T-cell (primary cell): ENCODE measurements at places on chromosomes 6 and 20. TPM values are rescaled to one million over a fixed set of nuclear protein-coding genes. Genes with fewer than 3 reads are reported as not detected.

GRCh38 chr20:47418069-47418757 lies 61.7 kb upstream of the ZMYND8 start:
- DNase-seq = no peak
- H3K27ac ChIP-seq = no peak overlapping the region
- H3K4me3 ChIP-seq = no peak overlapping the region
- no peaks in the 10 kb centered on the region for H3K4me1 ChIP-seq

PYGB gene
- 53.4 TPM for total RNA-seq

DNA sequence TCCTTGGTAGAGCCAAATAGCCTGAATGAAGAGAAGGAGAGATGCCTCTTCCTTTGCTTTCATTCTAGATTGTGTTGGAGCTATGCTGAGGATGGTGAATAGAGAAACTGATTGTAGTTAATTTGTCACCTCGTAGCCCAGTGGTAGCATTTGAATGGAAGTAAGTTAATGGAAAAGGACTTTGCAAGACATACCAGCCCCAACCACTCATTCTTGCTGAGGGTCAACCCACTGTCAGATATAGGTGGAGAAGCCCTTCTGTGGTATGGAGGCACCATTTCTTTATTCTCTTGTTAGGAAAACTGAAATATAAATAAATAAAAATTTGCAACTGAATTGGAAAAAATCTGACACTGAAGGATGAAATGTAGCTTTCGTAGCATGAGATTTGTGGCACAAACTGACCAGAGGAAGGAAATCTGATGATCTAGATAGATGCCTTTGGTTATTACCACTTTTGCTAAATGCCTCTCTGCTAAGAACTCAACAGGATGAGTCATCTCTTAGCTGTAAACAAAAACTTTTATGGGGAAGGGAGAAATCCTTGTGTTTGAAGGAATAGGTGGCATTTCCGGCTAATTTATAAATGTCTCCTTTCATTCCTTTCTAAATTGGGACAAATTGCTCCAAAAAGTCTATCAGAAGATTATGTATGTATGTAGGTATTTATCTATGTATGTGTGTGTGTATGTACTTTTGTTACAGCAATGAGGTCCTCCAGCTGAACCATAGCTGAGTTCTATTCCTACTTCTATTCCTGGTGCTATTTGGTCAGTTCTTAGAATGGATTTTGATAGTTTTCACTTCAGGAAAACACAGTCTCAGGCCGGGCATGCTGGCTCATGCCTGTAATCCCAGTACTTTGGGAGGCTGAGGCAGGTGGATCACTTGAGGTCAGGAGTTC lies 76.5 kb upstream of the SUPT3H start:
- H3K27me3 ChIP-seq = no peaks in the 10 kb centered on the region
- H3K36me3 ChIP-seq = no peaks in the 10 kb centered on the region
- H3K27ac ChIP-seq = no peak overlapping the region
- no peak for DNase-seq
- H3K4me3 ChIP-seq = no peak overlapping the region

DNA sequence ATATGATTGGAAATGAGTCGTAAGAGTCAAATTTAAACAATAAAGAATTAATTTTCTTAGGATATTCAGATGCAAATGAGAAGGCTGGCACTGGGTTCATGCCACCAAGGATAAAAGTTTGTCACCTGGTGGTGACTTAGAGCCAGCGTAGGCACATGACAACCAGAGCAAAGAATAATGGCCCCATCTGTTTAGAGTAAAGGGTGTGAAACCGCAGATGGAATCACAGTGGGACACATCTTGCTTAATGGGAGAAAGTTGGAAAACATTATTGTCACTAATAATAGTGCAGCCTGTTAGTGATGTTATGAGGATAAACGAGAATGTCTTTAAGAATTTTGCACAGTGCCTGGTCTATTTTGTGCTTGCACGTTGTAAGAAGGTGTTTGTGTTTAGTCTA lies 727.8 kb downstream of the QKI start:
- H3K27me3 ChIP-seq = no peaks in the 10 kb centered on the region
- H3K4me3 ChIP-seq = no peak overlapping the region
- H3K27ac ChIP-seq = no peak overlapping the region
- no peaks in the 10 kb centered on the region for H3K36me3 ChIP-seq
- H3K4me1 ChIP-seq = no peaks in the 10 kb centered on the region

- no peaks in the 10 kb centered on the region for H3K36me3 ChIP-seq
- H3K27ac ChIP-seq = no peak overlapping the region
- no peak for DNase-seq
- no peaks in the 10 kb centered on the region for H3K27me3 ChIP-seq
These were observed 50.8 kb upstream of the NRN1 start for GRCh38 chr6:6057442-6058053.

DNA sequence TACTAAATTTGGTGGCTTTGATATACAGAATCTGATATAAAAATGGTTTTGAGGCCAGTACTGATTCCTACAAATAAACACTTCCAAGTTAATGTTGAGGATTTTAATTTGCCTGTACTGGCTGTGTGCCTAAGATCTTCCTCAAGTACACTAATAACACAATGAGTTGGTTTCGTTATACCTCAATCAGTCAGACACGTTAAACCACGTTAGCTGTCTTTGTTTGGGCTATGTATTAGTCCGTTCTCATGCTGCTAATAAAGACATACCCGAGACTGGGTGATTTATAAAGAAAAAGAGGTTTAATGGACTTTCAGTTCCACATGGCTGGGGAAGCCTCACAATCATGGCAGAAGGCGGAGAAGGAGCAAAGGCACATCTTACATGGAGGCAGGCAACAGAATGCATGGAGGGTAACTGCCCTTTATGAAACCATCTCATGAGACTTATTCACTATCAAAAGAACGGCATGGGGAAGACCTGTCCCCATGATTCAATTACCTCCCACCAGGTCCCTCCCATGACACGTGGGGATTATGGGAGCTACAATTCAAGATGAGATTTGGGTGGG lies 46.2 kb downstream of the NT5E start:
- H3K27me3 ChIP-seq = no peaks in the 10 kb centered on the region
- no peaks in the 10 kb centered on the region for H3K4me1 ChIP-seq
- no peak overlapping the region for H3K27ac ChIP-seq
- DNase-seq = no peak

DNA sequence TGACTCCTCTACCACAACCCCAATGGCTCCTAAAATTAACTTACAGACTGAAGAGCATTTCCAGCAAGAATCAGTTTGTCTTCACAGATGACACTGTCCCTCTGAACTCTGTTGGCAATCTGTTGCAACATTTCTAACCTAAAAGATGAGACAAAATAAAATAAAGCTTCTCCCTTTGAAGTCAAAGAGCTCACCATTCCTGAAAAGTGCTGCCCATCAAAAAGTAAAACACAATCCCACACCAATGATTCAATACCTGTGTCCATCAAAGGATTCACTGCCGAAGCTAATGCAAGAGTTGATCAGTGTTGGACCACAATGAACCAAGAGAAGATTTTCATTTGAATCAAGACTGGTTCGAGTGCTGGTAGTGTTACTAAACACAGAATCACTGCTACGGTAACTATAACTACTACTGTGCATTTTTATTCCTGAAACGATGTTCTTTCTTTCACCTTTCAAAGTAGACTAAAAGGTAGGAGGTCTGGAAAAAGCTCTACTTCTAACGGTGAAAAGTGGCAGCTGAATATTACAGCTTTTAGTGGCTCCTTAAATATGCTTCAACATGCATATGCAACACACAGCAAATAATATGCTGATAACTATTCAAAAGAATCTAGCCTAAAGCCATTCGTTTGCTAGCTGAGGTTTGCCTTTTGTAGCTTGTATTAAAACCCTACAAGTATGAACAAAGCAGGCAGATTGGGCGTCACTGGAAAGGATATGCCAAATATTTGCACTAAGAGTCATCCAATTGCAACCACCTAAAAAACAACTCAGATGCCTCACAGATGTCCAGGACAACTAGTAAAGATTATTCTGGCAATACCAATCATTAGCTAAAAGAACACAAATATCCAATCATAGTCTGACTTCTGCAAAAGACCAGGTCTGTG lies at the start of gene DST:
Gene DST (minus strand): TSS at position 524 of the 896 bp plus-strand sequence.
- DNase-seq = no peak
- H3K4me3 ChIP-seq = no peak within 1 kb of the TSS
- no peaks in the 10 kb centered on the region for H3K27me3 ChIP-seq
- no peaks in the 10 kb centered on the region for H3K4me1 ChIP-seq
- no peaks in the 10 kb centered on the region for H3K36me3 ChIP-seq

DNA sequence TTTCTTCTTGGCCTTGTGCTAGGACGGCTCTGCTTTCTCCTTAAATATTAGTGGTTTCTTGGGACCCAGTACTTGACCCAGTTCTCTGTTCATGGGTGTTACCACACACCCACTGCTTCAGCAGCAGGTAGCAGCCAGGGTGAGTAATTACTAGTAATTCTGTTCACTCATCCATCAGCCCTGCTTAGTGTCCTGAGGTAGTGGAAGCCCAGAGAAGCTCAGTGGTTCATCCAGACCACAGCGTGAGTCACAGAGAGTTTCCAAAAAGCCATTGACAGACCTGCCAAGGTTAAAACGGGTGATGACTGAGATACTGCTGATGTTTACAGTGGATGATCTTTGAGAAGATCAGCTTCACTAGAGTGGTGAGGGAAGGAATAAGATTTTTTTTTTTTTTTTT lies 51.7 kb upstream of the HINT3 start:
- H3K27me3 ChIP-seq = no peaks in the 10 kb centered on the region
- no peak overlapping the region for H3K27ac ChIP-seq
- H3K36me3 ChIP-seq = peaks cover 9% of the 10 kb centered on the region
- DNase-seq = no peak
- H3K4me1 ChIP-seq = peaks cover 6% of the 10 kb centered on the region

PRDM13 gene
- not detected for total RNA-seq

- no peaks in the 10 kb centered on the region for H3K4me1 ChIP-seq
- no peaks in the 10 kb centered on the region for H3K27me3 ChIP-seq
- peaks cover 2% of the 10 kb centered on the region for H3K36me3 ChIP-seq
- H3K27ac ChIP-seq = no peak overlapping the region
These were observed 63.6 kb downstream of the SLC23A2 start for GRCh38 chr20:4937407-4938319.

DNA sequence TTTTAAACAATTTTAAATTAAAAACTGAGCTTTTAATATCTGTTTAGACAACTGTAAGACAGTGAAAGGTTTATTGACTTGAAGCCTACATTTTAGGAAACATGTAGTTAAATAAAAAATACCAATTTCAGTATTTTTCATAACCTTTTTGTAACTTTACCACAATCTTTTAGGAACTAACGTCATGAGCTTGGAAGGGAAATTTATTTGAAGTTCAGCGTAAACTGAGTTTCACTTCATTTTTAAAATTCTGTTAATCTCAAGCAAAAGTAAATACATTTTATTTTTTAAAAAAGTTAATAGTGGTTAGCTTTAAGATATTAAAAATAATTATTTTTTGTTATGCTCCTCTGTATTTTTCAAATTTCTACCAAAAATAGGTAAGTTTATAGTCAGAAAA lies 5.5 kb downstream of the CST7 start:
- peaks cover 5% of the 10 kb centered on the region for H3K36me3 ChIP-seq
- no peaks in the 10 kb centered on the region for H3K4me1 ChIP-seq
- H3K27me3 ChIP-seq = no peaks in the 10 kb centered on the region
- no peak for DNase-seq
- H3K4me3 ChIP-seq = no peak overlapping the region

- H3K27me3 ChIP-seq = no peaks in the 10 kb centered on the region
- no peaks in the 10 kb centered on the region for H3K4me1 ChIP-seq
- peaks cover 3% of the 10 kb centered on the region for H3K36me3 ChIP-seq
- no peak for DNase-seq
These were observed at the start of gene GABRR2 for GRCh38 chr6:89315249-89315885. Gene GABRR2, minus strand, starts transcription at chr6:89315299. Its CDS starts 134 bp downstream, at chr6:89315165.

PGM3 gene
- 24.3 TPM for total RNA-seq

FKBP1C gene
- 0.20 TPM for total RNA-seq

DNA sequence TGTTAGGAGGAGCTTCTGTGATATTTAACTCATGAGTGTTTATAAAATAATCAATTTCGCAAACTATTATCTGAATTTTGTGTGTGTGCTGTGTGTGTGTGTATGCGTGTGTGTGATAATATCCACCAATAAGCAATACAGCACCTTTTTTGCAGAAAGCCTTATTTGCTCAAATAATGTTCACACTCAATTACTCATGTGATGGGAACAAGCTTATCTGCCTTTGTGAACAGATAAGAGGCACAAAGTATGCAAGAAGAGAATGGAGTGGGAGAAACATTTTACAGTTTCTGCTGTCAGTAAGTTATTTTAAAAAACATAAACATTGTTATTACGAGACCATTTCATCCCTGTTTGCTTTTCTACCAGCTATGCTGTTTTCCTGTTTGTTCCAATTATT lies 36.7 kb upstream of the PTPRK start:
- H3K27ac ChIP-seq = no peak overlapping the region
- no peaks in the 10 kb centered on the region for H3K4me1 ChIP-seq
- H3K36me3 ChIP-seq = no peaks in the 10 kb centered on the region
- H3K4me3 ChIP-seq = no peak overlapping the region
- no peak for DNase-seq

LTB gene
- 398 TPM for total RNA-seq

FAM209B gene
- total RNA-seq = 2.9 TPM

GRIK2 gene
- not detected for total RNA-seq

GRCh38 chr6:138393871-138394783 lies 9.9 kb upstream of the HEBP2 start:
- no peaks in the 10 kb centered on the region for H3K27me3 ChIP-seq
- H3K27ac ChIP-seq = no peak overlapping the region
- no peaks in the 10 kb centered on the region for H3K4me1 ChIP-seq
- no peak overlapping the region for H3K4me3 ChIP-seq
- no peak for DNase-seq

GRCh38 chr20:46767127-46767761 lies 57.8 kb downstream of the SLC2A10 start:
- H3K4me3 ChIP-seq = no peak overlapping the region
- no peaks in the 10 kb centered on the region for H3K36me3 ChIP-seq
- no peaks in the 10 kb centered on the region for H3K4me1 ChIP-seq
- no peak for DNase-seq
- H3K27me3 ChIP-seq = peaks cover 31% of the 10 kb centered on the region

DNA sequence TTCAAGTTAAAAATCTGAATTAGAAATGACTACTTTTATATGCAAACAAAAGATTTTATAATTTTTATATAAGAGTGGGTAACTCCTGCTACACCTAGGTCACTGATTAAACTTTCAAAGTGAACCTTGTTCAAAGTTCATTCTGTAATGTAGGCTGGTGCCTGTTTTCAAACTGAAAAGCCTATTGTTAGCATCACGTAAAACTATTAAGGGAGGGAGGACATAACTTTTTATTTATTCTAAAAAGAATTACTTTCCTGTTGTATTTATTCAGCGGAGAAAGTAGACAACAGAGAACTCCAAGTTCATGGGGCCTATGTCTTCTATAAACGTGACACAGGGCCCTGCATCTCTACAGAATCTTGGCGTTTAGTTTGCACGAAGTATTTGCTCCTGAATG lies 27.4 kb downstream of the FERMT1 start:
- H3K4me1 ChIP-seq = no peaks in the 10 kb centered on the region
- no peak overlapping the region for H3K4me3 ChIP-seq
- H3K36me3 ChIP-seq = no peaks in the 10 kb centered on the region
- H3K27ac ChIP-seq = no peak overlapping the region
- no peak for DNase-seq

CALHM4 gene
- total RNA-seq = not detected

- H3K27me3 ChIP-seq = peaks cover 20% of the 10 kb centered on the region
- DNase-seq = no peak
- H3K4me3 ChIP-seq = no peak overlapping the region
- no peaks in the 10 kb centered on the region for H3K36me3 ChIP-seq
- H3K27ac ChIP-seq = no peak overlapping the region
These were observed 31.3 kb upstream of the ZSCAN23 start for GRCh38 chr6:28474441-28475219.
